G401 (cell line): ENCODE measurements at places on chromosomes 5 and 9. TPM values are rescaled to one million over a fixed set of nuclear protein-coding genes. Genes with fewer than 3 reads are reported as not detected.
A peak's percentile ranks its signal among the peaks of the same experiment; 100 is the strongest.

GRCh38 chr9:130675396-130675795 lies 11.0 kb downstream of the PRDM12 start:
- DNase-seq = no peak

Gene ADAMTS16
- not detected in 2 replicates for total RNA-seq

- no peak for DNase-seq
These were observed 223.4 kb downstream of the PARP8 start for GRCh38 chr5:50889790-50890189.

- no peak for DNase-seq
These were observed 70.1 kb downstream of the PIP5K1B start for GRCh38 chr9:68775003-68775730.

GRCh38 chr5:17343675-17344074 lies 126.2 kb downstream of the BASP1 start:
- DNase-seq = no peak

GRCh38 chr5:44943647-44944046 lies 134.9 kb downstream of the MRPS30 start:
- no peak for DNase-seq

- no peak for DNase-seq
These were observed 12.8 kb upstream of the SLC9A3 start for GRCh38 chr5:537098-537497.

Gene IFNA2
- total RNA-seq = not detected in 2 replicates

GRCh38 chr5:11903614-11904264 lies 507 bp downstream of the CTNND2 start:
- DNase-seq = peak; percentile 32

- DNase-seq = no peak
These were observed 50.7 kb upstream of the GRHPR start for GRCh38 chr9:37371565-37372464.

Gene NRARP
- 6.3 and 6.7 TPM in 2 replicates for total RNA-seq

Gene SNX30
- total RNA-seq = 11.9 and 12.8 TPM in 2 replicates

Gene TRIP13
- total RNA-seq = 61.0 and 67.2 TPM in 2 replicates

Gene OR1J4
- total RNA-seq = not detected in 2 replicates

Gene PKD2L2
- not detected in 2 replicates for total RNA-seq

Gene ABO
- not detected in 2 replicates for total RNA-seq

GRCh38 chr9:134483361-134484184 lies 157.3 kb downstream of the RXRA start:
- DNase-seq = no peak

DNA sequence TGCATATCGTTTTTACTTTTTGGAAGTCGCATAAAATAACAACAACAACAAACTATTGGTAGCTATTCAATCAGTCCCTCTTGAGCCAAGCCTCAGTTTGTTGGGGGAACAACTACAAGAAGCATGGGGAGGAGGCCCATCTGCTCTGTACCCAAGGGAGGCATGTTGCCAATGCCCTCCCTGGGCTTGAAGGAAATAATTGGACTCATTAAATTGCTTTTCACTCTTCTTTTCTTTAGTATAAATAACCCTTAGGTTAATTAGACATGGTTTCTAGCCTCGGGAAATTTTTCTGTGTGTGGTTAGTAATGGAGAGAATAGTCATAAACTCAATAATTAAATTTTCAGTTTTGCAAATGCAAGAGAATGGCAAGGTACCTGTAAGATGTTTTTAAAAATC lies 500.7 kb downstream of the TLE4 start:
- peak; percentile 86 for DNase-seq

GRCh38 chr9:86837345-86837744 lies 110.0 kb downstream of the GAS1 start:
- no peak for DNase-seq

- DNase-seq = no peak
These were observed 12.2 kb upstream of the NDFIP1 start for GRCh38 chr5:142096382-142096781.

DNA sequence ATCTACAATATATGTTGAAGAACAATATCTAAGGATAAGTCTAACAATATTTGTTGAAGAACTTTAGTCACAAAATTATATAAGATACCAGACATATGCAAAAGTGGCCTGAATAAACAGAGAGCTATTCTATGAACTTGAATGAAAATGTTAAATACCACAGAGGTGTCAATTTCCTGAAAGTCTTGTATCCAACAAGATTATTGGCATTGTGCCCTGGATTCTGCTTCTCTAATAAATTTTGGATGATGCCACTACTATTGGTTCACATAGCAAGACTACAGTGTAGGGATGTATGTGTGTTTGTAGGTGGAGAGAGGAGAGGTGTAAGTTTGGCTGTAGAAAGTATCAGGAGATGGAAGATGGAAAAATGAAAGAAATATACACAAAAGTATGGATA lies 731.8 kb upstream of the RGMB start:
- no peak for DNase-seq

- no peak for DNase-seq
These were observed 15.1 kb downstream of the TCF7 start for GRCh38 chr5:134129411-134130238.

DNA sequence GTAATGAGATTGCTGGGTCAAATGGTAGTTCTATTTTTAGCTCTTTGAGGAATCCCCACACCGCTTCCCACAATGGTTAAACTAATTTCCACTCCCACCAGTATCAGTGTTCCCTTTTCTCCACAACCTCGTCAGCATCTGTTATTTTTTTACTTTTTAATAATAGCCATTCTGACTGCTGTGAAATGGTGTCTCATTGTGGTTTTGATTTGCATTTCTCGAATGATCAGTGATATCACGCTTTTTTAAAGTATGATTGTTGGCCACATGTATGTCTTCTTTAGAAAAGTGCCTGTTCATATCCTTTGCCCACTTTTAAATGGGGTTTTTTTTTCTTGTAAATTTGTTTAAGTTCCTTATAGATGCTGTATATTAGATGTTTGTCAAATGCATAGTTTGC lies 73.5 kb downstream of the MTAP start:
- no peak for DNase-seq

GRCh38 chr5:98128846-98129245 lies 644.6 kb upstream of the RGMB start:
- DNase-seq = no peak

Gene TMC1
- not detected in 2 replicates for total RNA-seq

DNA sequence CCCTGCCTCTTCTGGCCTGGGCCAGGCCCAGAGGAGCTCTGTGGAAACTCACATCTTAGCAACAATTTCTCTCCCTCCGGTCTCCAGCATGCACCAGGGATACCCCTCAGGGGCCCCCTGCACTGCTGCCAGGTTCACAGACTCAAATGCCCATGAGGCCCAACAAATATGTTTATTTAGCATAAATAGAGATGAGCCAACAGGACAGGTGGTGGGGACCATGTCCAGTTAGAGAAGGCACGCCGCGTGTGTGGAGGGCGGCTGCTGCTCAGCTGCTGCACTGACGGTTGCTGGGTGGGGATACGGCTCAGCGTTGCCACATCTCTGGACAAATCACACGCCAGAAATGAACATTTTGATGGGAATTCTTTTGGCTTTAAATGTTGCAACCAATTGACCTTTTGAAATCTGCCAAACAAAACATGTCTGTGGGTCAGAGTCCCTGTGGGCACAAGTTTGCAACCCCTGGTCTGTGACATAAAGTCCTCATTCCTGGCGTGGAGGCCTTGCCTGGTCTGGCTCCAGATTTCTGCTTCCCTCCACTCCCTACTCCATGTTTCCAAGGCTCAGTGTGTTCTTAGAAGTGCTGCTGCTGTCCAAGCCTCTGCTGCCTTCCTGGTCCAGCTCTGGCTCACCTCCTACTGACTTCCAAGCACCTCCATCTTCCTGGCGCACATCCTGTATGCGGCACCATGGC lies 88.9 kb downstream of the AMBP start:
- DNase-seq = peak; percentile 71

Gene IQGAP2
- 77.4 and 83.2 TPM in 2 replicates for total RNA-seq

Gene AUH
- 15.1 and 20.1 TPM in 2 replicates for total RNA-seq

DNA sequence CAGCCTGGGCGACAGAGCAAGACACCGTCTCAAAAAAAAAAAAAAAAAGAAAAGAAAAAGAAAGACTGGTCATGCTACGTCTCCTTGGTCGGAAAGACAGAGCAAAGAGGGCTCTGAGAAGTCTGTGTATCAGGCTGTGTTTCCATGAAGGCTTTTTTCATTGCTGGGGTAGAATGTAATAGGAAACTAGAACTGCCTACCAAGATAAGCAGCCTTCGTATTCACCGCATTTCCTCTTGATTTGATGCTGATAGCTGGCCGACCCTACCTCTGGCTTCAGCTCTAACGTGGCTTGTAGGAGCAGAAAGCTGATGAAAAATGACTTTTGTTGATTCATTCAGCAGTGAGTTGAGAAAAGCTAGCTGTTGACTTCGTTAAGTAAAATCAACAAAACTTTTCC lies 17.4 kb downstream of the SLC1A3 start:
- DNase-seq = no peak

DNA sequence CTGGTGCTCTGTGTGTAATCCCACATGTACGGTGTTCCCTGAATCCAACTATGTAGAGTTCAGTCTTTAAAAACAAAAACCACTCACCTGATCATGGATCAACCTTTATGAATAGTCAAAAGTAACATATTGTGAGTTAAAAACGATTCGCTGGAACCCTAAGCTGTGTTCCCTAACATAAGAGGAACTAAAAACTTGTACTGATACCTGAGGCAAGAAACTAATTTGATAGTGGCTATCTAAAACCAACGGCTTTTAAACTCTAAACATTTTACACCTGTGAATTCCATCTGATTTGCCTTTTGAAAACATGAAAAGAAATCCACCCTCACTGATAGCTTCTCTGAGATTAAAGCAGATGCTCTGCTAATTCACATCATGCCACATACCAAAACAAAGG lies 101.5 kb downstream of the DEPDC1B start:
- no peak for DNase-seq

GRCh38 chr5:165277661-165278060 lies 1772.2 kb downstream of the MAT2B start:
- no peak for DNase-seq

Gene SPATA31E1
- total RNA-seq = not detected in 2 replicates

Gene LCN9
- total RNA-seq = not detected in 2 replicates

Gene CCDC127
- 3.5 and 5.8 TPM in 2 replicates for total RNA-seq

DNA sequence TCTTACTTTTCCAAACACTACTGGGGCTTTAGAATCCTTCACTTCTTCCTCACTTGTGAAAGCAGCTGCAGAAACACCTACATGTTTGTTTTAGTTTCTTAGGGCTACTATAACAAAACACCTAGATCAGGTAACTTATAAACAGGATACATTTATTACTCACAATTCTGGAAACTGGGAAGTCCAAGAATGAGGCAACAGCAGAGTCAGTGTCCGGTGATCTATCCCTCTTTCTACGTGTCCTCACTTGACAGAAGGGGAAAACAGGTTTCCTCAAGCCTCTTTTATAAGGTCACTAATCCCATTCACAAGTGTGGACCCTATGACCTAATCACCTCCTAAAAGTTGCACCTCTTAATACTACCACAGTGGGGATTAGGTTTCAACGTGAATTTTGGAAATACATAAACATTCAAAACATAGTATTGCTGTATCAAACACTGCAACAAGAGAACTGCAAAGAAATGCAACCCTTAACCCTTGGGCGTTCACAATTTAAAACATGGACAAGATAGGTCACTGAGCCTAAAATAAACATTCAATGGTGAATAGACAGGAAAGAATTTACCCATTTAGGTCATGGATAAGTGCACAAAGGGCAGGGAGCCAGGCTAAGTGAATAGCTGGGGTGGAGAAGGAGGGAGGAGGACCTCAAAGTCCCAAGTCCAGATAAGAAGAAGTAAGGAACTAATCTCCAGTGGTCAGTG lies 104.3 kb downstream of the PIK3R1 start:
- no peak for DNase-seq

DNA sequence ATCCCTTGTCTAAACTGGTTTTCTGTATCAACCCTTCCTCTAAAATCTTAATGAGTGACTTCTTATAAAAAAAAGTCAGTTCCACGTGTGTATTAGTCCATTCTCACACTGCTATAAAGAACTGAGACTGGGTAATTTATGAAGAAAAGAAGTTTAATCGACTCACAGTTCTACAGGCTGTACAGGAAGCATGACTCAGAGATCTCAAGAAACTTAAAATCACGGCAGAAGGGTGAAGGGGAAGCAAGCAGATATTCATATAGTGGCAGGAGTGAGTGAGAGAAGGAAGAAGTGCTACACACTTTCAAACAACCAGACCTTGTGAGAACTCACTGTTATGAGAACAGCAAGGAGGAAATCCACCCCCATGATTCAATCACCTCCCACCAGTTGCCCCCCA lies 307.8 kb upstream of the ARRDC3 start:
- no peak for DNase-seq

Gene SEMA6A
- total RNA-seq = not detected in 2 replicates

Gene IL7R
- total RNA-seq = not detected in 2 replicates

Gene ECM2
- total RNA-seq = not detected in 2 replicates

Gene ANKRD31
- 1.8 and 2.8 TPM in 2 replicates for total RNA-seq

DNA sequence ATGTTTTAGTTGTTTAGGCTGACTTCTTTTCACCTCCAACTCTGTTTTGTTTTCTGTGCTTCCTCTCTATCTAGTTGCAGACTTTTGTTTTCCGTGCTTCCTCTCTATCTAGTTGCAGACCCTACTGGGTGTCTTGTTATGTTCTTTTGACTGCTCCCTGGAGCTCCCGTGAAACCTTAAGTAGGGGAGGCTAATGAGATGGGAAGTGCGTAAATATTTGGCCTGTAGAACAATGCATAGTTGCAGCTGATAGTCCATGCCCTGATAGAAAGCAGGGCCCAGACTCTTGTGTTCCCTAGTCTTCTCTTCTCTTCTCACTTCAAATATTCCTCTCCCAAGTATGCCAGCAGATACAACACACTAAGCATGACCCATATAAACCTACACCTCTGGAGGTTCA lies 757.0 kb downstream of the BRINP1 start:
- no peak for DNase-seq

- DNase-seq = no peak
These were observed 27.7 kb upstream of the ZNF622 start for GRCh38 chr5:16493261-16493660.

- peak; percentile 71 for DNase-seq
These were observed 720 bp downstream of the TUSC1 start for GRCh38 chr9:25677301-25678146.

GRCh38 chr9:1320051-1320557 lies 269.9 kb downstream of the DMRT2 start:
- DNase-seq = no peak

DNA sequence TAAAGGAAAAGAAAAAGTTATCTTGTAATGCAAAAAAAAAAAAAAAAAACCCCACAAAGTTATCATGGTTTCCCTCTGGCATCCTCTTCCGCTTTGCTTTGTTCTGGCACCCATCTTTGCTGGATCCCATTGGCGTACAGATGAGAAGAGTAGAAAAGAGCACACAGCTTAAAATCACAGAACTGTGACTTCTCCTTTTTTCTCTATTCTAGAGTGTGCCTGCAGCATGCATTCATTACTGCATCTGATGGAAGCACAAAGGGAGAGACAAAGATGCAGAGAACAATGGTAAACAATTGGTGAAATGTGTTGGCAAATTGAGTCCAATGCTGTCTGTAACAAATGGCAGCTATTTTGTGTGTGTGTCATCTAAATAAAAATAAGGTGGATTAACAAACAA lies 440.8 kb upstream of the PIK3R1 start:
- DNase-seq = no peak

- DNase-seq = no peak
These were observed 158.1 kb downstream of the SIL1 start for GRCh38 chr5:139040081-139040480.
